ENCODE measurements at places on chromosomes 11 and 22. TPM values are rescaled to one million over a fixed set of nuclear protein-coding genes. Genes with fewer than 3 reads are reported as not detected.

- peak; percentile 12 for DNase-seq
Measured at GRCh38 chr22:50684986-50685385, 12.4 kb downstream of the SHANK3 start.

DNA sequence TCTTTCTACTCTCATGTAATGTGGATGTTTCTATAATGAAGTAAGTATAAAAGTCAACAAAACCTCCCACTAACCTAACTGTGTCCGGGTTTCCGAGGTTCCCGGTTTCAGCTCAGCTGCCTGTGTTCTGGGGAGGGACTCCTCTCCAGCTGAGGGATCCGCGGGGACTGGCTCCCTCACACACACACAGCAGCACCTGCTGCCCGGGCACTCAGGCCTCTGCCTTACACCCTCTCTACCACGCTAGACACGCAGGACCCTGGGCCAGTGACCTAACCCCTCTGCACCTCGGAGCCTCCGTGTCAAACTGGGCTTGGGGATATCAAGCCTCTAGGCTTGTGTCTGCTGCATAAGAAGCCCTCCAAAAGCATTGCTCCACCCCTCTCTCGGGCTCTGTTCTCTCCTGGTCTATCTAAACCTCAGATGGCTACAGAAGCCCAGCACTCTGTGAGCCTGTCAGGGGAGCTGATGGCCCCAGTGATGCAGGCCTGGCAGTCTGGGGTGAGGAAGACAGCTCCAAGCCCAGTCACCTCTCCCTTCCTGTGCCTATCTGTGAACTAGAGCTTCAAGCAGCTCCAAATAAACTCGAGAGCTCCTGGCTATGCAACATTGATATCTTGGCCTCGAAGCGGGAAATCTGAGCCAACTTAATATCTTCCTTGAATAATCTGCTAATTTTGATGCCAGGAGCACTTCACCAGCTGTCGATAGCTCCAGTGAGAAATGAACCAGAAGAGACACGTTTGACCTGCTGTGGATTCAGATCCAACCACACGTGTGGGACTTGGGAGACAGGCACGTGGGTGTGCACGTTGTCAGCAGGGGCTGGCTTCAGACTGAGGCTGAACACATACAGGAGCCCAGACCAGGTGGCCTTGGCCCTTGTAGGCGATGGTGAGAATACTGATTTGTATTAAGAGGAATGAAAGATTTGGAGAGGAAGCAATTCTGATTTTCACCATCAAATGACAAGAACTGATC lies 232.7 kb upstream of the B3GAT1 start:
- peak; percentile 39 for DNase-seq

DNA sequence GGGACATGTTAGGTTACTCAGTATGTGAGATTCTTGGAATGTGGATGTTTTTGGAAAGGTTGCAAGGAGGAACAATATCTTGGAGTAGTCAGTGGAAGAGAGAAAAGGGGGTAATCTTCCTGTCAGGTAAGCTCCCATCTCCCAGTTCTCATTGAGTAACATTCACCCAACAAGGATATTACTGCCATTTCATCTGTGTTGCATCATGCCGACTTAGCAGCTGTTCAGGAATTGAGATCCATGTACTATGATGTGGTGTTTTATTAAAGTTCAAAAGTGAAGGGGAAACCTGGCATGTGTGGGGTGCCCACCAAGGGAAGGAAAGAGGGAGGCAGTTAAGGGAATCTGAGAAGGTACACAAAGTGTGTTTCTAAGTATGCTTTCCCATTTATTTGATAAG lies 58.4 kb upstream of the RASSF10 start:
- no peak for DNase-seq

DNA sequence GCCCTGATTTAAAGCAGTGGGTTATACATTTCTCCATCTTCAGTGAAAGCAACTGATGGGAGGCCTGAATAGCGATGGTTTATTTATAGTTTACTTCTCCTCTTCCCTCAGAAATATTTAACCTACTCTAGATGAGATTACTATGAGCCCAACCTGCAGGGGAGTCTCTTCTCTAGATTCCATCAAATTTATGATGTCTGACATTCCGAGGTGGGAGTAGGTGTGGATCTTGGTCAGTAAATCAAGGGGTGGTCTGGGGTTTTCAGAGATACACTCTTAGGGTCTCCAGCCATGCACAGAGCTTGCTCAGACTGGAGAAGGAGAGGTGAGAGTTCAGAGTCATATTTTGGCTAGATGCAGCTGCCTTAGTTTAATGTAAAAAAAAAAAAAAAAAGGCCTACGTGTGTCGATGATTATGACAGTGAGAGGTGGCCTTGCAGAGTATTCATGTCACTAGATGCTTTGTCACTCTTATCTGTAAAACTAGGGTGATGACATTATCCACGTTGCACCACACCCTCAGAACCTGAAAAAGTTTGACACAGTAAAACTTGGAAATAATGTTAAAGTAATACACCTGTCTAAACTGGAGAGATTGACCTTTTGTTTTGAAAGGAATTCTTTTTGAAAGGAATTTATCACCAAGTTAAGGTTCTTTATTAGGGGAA lies 81.2 kb downstream of the EXT2 start:
- DNase-seq: no peak

DNA sequence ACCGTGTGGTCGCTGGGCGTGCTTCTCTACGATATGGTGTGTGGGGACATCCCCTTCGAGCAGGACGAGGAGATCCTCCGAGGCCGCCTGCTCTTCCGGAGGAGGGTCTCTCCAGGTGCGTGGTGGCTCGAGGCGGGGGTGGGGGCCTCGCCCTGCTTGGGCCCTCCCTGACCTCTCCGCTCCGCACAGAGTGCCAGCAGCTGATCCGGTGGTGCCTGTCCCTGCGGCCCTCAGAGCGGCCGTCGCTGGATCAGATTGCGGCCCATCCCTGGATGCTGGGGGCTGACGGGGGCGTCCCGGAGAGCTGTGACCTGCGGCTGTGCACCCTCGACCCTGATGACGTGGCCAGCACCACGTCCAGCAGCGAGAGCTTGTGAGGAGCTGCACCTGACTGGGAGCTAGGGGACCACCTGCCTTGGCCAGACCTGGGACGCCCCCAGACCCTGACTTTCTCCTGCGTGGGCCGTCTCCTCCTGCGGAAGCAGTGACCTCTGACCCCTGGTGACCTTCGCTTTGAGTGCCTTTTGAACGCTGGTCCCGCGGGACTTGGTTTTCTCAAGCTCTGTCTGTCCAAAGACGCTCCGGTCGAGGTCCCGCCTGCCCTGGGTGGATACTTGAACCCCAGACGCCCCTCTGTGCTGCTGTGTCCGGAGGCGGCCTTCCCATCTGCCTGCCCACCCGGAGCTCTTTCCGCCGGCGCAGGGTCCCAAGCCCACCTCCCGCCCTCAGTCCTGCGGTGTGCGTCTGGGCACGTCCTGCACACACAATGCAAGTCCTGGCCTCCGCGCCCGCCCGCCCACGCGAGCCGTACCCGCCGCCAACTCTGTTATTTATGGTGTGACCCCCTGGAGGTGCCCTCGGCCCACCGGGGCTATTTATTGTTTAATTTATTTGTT lies 2.4 kb downstream of the PIM3 start:
- peak; percentile 54 for DNase-seq

DNA sequence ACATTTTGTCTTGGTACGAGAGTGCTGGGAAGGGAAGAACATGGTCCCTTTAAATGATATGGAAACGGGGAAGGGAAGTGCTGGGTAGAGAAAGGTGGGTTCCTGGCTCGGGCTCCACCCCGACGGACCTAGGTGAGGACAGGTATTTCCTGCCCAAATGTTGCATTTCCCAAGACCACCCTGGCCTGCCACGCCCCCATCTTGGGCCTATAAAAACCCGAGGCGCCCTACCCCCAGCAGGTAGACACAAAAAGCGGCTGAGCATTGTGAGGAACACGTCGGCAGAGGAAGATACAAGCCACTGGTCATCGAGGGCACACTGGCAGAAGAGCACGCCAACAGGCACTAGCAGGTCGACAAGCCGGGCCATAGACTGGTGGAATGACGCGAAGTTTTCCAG lies 99.4 kb downstream of the AASDHPPT start:
- no peak for DNase-seq

- DNase-seq: no peak
Measured at GRCh38 chr22:49269928-49270327, 557.7 kb downstream of the BRD1 start.

GRCh38 chr11:99687320-99687719 lies 666.6 kb downstream of the CNTN5 start:
- no peak for DNase-seq

GRCh38 chr11:7974668-7975067 lies 9.4 kb upstream of the NLRP10 start:
- no peak for DNase-seq

GRCh38 chr11:13206086-13206640 lies 71.4 kb upstream of the BMAL1 start:
- no peak for DNase-seq

DNA sequence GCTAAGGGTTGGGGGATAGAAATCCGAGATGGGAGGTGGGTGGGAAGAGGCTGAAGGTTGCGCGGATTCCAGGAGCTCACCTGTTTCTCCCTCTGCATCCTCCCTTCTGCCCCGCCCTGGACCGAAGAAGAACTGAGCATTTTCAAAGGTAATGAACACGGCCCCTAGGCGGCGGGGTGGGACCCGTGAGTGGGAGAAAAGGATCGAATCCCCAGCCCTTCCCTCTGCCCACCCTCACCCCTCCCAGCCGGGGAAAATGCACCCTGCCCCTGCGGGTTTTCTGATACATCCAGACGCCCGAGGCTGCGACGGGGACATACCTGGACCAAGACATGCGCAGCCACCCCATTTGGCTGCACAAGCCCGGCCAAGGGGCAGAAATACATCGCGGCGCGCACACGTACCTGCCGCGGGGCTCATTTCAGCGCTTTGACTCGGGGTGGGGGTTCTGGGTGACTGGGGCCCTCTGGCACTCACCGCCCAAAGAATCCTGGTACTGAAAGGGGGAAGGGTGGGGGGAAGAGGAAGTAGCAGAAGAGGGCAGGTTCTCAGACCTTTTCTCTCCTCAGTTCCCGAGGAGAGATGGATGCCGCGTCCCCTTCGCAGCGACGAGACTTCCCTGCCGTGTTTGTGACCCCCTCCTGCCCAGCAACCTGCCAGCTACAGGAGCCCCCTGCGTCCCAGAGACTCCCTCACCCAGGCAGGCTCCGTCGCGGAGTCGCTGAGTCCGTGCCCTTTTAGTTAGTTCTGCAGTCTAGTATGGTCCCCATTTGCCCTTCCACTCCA lies 6.0 kb downstream of the VSIG2 start:
- peak; percentile 40 for DNase-seq

DNA sequence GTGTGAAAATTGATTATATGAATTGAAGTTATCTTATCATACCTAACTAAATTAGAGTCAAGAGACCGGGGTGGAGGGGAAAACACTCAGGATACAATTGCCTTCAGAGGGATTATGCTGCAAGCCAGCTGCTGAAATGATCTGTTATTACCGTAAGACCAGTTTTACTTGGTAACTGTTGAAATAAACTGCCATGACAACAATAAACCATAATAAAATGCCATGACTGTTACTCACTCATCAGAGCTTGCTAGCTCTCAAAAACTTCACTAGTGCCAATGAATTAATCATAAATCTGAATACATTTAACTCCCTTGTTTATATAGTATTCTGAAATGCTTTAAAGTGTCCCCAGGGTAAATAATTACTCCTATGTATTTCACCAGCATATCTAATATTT lies 68.2 kb downstream of the CASP12 start:
- DNase-seq: no peak

DNA sequence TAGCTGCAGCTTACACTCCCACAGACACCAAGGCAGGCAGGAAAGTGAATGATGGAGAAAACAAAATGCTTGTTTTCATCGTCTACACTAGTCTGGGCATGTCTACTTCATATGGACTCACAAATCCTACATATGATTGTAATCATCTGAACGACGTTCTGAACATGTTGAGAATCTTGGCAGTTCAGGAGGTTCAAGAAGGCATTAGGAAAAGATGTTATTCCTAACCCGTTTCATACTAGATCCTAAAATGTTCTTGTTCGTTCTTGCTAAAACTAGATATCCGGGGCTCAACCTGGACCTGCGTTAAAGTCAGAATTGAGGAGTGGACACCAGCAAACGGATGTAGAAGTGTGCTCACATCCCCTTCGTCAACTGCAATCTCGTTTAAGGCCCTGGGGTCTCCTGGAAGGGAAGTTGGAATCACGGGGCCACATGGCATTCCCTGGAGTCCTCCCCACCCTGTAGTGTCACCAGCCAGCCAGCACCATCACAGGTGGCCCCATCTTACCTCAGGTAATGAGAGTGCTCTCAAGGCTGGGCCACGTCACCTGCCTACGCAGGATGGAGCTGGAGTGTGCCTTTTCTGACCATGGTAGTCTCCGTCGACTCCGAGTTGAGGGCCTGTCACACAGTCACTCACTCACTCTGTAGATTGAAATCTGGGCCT lies 37.3 kb downstream of the C11orf58 start:
- DNase-seq: no peak

SORL1 gene
- 11.1 TPM for total RNA-seq

TEX12 gene
- not detected for total RNA-seq

NDUFS3 gene
- 122 TPM for total RNA-seq

ZW10 gene
- total RNA-seq: 10.5 TPM

HBE1 gene
- total RNA-seq: not detected

DUSP8 gene
- 123 TPM for total RNA-seq

TESMIN gene
- total RNA-seq: 3.8 TPM

RCN1 gene
- 200 TPM for total RNA-seq

TRMT112 gene
- total RNA-seq: 93.1 TPM

All from glutamatergic neuron (in vitro differentiated cells).